ENCODE measurements at places on chromosomes 1 and 21.

- DNase-seq, result no peak
These were observed 54.9 kb upstream of the ADAMTS5 start for GRCh38 chr21:27021801-27022200.

DNA sequence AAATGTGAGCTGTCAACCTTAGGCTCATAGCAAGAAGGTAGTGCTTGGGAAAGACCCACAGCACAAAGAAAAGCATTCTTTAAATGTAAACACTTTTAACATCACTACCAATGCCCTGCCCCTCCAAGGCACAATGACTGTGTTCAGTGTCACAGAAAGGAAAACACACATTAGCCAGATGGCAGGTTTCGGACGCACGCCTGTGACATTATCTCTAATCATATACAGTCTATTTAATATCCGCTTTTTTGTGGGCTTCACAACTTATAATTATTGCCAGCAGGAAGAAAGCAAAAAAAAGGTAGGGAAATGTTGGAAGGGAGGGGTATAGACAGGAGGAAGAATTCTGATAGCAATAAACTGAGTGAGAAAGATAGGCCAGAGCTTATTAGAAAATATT, 112.4 kb upstream of the BEND5 start:
- DNase-seq, result no peak

- DNase-seq, result no peak
These were observed 3.3 kb upstream of the DSTYK start for GRCh38 chr1:205214756-205215155.

- DNase-seq, result no peak
These were observed 187.7 kb upstream of the LMO4 start for GRCh38 chr1:87140831-87141540.

DNA sequence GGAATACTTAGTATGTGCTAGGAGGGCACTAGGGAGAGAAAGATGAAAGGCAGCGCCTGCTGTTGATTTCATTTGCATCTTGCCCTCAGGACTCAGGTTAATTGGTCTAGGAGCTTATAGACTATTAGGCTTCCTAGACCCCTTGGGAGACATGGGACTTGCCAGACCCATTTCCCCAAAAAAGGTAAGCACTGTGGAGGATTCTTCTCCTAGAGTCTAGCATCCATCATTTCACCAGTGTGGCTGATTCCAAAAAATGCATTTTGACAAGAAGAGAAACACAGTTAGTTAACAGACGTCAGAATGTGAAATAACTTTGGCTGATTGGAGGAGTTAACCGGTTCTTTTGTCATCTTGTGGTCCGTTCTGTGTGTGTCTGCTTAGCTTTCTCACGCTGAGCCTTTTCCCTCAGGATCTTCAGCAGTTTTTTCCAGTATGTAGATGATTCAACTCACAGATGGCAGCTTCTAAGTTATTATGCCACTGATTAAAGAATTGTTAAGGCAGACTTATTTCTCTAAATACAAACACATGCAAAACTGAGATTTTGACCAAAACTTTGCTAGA, 108.8 kb downstream of the KIF26B start:
- DNase-seq, result no peak

GRCh38 chr1:3906672-3907020, 6.6 kb upstream of the C1orf174 start:
- DNase-seq, result no peak

GRCh38 chr1:117828201-117828600, 101.2 kb downstream of the GDAP2 start:
- DNase-seq, result no peak

- DNase-seq, result no peak
These were observed 8.7 kb downstream of the RNF223 start for GRCh38 chr1:1065265-1065939.

- no peak for DNase-seq
These were observed 2019.8 kb downstream of the NCAM2 start for GRCh38 chr21:23017989-23018388.

- DNase-seq, result no peak
These were observed 40.9 kb downstream of the SMYD2 start for GRCh38 chr1:214321705-214322453.

- no peak for DNase-seq
These were observed 224.8 kb downstream of the SIPA1L2 start for GRCh38 chr1:232404981-232405731.

DNA sequence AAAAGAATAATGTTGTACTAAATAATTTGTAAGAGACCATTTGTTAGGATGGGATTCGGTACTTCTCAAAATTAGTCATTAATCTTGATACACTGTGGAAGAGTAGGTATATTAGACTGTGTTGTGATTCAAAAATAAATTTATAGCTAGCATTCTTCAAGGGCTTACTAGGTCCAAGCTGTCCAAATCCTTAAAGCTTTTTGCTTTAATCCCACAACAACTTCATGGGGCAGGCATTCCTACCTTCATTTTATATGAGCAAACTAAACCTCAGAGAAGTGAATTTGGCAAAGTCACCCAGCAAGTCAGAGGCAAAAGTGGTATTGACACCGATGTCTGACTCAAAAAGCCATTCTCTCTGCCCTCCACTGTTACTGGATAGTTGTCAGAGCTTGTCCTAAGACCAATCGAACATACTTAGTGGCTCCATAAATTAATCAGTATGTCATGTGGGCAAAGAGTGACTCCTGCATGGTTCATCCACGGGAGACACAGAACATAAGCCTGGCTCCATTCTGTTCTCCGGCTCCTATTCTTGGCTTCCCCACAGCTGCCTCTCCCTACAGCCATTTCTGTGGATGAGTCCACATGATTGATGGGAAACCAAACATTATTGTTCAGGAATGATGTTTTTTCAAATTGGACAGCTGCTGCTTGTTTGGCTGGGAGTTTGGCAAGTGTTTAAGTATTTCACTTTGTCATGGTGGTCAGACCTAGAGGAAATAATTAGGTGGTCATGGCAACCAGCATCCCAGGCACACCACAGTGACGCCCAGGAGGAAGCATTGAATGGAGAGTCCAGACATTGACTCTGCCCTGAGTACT, 133.4 kb upstream of the FGGY start:
- DNase-seq, result no peak

DNA sequence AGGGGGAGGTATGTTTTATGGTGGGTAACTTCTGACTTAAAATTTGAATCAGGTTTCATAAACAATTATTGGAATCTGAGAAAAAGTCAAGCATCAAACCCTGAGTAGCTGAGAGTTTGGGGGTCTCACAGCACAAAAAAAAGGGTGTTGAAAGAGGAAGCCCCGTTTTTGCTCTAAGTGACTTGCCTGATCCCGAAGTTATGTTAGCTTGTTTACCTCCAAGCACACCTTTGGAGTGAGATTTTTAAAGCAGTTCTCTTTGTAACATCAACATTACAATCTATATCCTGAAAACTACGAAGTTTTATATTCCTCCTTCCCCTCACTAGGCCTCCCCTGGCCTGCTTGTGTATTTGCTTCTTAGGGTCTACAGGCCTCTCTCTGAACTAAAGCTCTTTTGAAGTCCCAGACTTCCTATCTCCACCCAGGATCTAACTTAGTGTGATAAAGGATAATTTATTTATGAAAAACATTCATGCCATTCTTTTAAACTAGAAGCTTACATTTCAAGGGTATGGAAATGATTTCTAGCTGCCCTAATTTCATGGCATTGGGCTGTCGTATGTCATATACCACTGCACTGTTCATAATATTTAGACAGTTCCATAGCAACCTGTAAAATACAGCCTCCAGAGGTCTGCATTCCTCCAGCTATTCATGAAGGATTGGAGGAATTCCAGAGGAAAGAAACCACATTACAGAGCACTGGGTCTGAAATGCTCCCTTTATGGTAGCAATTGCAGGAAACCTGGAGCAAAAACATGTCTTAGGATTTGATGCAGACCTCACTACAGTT, 36.1 kb upstream of the RGS1 start:
- peak; percentile 22 for DNase-seq

DNA sequence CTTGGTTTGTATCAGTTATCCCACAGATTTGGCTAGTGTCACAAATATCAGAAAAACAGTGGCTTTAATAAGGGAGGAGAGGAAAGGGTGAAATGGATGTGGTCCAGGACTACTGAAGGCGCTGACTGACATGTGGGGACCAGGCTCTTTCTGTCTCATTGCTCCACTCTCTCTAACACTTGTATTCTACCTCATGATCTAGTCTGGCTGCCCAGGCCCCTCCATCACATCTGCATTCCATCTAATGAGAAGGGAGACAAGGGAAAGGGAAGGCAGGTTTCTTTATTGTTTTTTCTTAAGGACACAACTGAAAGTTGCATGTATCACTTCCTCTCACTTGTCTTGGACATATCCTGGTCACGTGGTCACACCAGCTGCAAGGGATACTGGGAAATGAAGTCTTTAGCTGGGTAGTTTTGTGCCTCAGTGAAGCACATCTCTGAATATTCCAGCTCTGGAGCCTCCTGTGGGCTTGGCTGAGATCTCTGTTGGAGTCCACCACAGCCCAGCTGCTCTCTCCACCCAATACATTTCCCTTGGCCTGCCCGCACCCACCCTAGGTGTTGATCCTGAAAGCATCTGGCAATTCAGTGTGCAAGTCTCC, 42.0 kb upstream of the PADI2 start:
- no peak for DNase-seq

- DNase-seq, result no peak
These were observed 17.4 kb upstream of the PRDM16 start for GRCh38 chr1:3051270-3052268.

GRCh38 chr1:206067486-206068227, 14.7 kb downstream of the RHEX start:
- no peak for DNase-seq

DNA sequence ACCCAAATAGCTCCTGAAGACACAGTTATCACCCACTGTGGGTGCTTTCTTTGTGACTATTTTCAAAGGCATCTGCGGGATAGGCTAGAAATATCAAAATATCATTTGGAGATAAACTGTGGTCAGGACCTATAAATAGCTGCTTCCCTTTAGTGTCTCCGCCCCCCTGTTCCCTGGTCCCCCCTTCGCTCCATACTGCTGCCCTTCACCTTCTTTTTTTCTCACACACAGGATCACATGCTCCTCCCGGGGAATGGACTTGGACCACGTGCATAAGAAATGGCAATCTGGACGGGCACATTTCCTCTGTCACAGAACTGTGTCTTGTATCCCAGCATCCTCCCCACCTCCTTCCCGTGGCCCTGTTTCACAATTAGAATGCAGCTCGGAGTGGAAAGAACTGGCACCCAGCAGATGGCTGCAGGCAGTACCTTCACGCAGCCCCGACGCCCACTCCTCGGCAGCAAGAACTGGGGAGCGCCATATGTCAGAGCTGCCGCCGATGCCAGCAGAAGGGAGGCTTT, 68.8 kb upstream of the SSX2IP start:
- DNase-seq, result no peak

- DNase-seq, result no peak
These were observed 104.6 kb upstream of the SPATA6 start for GRCh38 chr1:48576565-48576964.
